ENCODE measurements at places on chromosomes 5 and 9.

DNA sequence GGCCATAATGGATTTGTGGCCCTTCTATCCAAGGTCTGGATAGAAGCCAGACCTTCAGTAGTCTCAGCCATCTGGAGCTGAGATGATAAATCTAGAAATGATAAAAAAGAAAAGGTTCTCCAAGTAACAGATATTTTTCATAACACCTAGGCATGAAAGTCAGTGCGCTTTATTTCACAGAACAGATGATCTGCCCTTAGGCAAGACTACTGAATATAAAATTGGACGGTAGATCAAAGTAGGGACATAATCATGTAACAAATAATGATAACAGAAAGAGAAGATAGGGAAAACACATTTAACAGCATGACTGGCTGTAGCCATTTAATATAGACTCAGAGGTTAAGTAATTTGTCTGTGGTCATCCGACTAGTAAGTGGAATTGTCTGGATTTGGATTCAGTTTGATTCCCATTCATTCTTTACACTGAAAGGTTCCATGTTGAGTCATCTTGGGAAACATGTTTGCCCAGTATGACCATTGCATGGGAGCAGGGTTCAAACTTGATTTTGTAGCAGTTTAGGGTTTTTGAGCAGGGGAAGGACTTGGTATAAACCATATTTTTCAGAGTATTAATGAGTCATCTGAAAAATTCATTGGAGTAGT, 4.1 kb upstream of the CAVIN4 start:
- no peak for DNase-seq

DNA sequence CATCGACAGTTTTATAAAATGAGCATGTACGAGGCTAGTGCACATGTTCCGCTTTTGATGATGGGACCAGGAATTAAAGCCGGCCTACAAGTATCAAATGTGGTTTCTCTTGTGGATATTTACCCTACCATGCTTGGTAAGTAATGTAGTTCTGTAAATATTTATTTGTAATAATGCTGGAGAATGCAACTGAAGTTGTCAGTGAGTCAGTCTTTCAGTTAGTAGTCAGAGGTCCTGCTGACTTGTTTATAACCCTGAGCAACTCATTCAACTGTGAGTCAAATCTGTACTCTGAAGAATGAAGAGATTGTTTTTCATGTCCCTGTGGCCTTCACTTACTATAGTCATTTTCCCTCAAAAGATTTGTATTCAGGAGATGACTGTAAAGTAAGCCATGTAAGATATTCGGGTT, 28.4 kb upstream of the GPR150 start:
- DNase-seq: no peak

GRCh38 chr9:106861640-106862109, 1.3 kb upstream of the ZNF462 start:
- no peak for DNase-seq

DNA sequence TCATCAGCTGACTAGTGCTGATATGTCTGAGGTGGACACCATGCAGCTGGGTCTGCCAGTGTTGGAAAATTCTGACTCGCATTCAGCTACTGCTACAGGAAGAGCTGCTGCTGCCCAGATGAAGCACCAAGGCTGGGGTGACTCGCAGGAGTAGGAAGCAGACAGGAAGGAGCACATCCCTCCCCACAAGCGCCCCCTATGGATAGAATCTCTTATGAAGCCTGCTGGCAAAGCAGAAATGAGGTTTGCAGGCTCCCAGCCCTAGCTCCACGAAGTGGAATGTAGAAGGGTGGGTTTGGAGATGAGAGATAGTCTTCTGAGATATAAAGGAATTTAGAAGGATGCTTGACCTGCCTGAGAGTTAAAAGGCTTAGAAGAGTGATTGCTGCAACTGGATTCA, 443.0 kb downstream of the ACTL7B start:
- DNase-seq: no peak

DNA sequence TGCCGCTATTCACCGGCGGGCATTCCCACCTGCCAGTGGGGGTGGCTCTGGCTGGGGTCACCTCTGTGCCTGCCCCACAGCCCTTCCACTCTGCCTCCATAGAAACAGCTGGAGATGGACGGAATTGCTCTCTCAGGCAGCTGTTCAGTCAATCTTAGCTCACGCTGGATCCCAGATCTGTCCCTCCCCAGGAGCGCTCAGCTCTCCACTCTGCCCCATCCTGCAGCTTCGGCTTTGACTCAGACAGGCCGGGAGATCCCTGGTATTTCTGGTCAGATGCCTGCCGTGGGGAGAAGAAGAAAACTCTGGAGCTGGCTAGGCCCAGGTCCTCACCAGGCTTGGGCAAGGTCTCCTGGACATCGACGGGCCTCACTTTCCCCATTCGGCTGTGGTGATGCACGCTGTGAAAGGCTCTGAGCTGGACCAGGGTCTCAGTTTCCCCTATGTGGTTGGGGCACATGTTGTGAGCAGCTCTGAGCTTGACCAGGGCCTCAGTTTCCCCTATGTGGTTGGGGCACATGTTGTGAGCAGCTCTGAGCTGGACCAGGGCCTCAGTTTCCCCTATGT, 7.6 kb upstream of the SLC9A3 start:
- no peak for DNase-seq

- no peak for DNase-seq
These were observed 132.7 kb upstream of the SLC12A2 start for GRCh38 chr5:127950707-127951391.

- DNase-seq: no peak
These were observed 41.8 kb upstream of the UGCG start for GRCh38 chr9:111854799-111855198.

GRCh38 chr5:54658010-54658409, 140.5 kb downstream of the SNX18 start:
- DNase-seq: no peak

DNA sequence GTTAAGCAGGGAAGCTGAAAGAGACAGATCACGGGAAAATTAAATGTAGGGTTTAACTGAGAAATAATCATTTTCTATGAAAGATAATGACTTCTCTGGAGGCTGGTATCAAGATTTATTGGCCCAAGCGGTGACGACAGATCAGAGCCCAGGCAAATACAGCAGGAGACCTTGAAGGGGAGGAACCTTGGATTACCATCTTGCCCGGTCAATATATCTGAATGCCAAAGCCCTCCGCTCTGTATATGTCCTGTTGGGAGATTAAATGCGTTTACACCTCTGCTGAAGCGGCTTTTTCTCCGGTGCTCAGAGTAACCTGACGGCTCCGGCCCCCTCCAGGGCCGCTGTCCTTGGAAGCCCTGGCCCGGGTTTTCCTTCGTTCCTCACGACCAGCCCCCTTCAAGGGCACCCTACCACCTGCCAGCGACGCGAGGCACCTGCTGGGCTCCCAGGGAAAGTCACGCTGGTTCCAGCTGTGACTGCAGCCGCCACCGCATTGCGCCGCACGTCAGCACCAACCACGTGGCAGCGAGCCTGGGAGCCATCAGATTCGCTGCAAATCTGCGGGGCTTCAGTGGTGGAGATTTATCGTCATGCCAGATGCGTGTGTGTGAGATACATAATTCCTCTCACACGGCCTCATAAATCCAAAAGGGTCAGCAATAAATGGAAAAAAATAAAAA, 4.4 kb upstream of the QSOX2 start:
- DNase-seq: no peak

DNA sequence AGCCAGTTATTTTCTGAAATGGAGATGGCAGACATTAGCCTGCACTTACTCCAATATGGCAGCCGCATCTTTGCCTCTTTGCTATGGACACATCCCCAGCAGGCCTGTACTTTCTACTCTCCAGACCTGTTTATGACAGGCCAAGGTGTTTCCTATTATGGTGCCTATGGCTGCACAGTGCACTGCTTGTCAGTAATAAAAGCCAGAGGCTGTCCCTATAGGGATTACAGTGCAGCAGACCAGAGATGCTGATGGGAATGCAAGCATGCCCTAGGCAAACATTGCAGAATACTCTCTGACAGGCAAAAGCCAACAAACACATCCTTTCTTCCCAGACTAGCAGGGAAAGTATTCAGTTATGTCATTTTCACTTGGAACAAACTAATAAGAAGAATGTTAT, 442.9 kb downstream of the RAB3C start:
- DNase-seq: no peak

GRCh38 chr5:118326481-118327045, 661.8 kb downstream of the DTWD2 start:
- DNase-seq: no peak

GRCh38 chr9:90684736-90685135, 42.1 kb upstream of the DIRAS2 start:
- no peak for DNase-seq

GRCh38 chr9:75071530-75072122, 16.3 kb downstream of the NMRK1 start:
- DNase-seq: peak; percentile 58

GRCh38 chr5:120771202-120771601, 307.1 kb downstream of the PRR16 start:
- no peak for DNase-seq

GRCh38 chr5:10684303-10685086, 76.5 kb downstream of the DAP start:
- DNase-seq: no peak

DNA sequence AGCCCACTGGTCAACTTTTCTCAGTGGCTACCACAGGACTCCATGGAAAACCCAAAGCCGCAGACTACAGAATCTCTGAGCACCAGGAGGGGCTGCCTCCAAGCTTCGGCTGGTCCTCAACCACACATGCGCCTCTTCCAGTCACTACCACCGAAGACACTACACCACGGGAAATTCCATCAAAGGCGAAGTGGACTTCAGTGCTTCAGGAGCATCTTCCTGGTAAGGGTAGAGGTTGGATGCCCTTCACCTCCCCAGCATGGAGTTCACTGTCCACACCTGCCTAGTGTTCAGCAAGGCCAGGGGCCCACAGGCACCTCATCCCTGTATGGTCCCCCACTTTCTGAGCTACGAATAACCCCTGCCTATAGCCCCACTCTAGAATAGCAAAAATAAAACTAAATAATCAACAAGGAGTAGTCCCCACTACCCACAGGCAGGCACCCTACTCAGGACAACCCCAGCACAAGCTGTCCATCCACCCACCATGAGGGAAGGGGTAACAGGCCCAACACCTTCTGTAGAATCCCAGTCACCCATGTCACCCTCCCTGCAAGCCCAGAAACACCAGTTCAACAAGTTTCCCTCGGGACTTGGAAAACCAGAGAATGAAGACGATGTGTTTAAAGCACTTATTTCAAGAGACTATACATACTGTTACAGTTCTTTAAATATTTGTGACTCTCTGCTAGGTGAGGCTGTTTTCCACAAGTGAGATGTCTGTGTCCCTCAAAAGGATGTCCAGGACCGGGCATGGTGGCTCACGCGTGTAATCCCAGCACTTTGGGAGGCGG, 2.6 kb downstream of the VDAC1 start:
- no peak for DNase-seq

GRCh38 chr5:88606626-88607025, 276.4 kb downstream of the MEF2C start:
- no peak for DNase-seq

DNA sequence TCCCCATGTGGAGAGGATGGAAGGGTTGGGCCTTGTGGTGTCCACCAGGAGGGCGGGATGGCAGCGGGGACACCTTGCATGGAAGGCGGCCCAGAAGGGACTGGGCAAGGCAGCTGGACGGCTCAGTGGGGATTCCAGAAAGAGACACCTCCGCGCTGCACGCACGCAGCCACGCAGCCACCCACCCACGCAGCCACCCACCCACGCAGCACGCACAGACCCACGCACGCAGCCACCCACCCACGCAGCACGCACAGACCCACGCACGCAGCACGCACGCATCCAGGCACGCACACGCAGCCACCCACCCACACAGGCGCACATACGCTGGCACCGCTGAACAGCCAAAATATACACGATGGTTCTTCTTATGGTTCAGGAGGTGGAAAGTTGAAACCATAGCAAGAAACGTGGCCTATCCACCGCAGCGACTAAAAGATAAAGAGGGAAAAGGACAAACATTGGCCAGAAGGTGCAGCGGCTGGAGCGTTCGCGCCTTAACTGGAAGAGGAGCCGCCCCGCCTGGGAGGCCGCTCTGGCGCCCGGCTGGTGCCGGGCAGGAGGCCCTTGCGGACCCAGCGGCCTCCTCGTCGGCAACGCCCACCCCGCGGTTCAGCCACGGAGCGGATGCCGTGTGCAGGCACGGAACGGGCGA, 22.2 kb upstream of the EXOC3 start:
- DNase-seq: no peak

GRCh38 chr5:51495672-51496071, 112.4 kb downstream of the ISL1 start:
- DNase-seq: no peak

DNA sequence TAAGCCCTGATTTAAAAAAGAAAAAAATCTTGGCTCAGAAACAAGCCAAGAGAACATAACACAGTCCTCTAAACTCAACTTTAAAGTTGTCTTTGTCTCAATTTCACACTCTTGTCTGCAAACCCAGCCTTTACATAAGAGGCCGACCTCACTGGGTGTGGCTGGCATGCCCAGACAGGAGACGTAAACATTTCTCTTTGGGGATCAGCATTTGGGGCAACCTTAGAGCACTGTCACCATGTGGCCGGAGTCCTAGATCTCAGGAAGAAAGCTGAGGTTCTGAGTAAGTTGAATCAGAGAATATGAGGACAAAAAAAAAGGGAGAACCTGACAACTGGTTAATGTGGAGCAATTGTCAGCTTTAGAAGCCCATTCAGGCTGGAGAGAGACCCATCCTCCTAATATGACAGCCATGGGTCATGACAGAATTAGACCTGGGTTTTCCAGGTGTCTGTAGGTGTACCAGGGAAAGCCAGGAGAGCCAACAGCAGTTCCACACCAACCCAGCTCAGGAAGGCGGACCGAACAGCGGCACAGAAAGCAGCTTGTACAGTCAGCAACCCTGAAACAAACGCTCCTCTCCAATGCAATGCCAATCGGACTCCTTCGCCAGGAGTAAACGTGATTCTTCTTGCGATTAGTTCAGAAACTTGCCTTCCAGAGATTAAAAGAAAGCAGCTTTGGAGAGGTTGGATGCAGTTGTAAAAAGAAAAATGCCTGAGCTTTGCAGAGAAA, 97.9 kb upstream of the MAP3K1 start:
- DNase-seq: no peak

DNA sequence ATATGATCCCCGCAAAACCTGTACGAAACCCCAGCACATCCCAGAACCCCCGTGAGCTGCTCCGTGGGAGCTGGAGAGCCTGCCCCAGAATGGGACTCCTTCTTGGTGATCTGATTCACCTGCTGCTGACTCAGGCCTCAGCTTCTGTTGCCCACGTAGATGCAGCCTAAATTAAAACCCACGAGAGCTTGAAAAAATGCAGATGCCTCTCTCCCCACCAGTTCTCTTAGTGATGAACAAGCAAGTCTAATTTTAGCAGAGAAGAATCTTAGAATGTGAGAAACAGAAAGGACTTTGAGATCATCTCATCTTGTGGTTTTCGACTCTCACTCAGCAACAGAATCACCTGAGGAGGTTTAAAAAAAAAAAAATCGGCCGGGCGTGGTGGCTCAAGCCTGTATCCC, 57.6 kb downstream of the TMOD1 start:
- no peak for DNase-seq

GRCh38 chr5:1209489-1209852, 8.1 kb downstream of the SLC6A19 start:
- no peak for DNase-seq

Data from central memory CD4-positive, alpha-beta T cell (primary cell).